Iris pigment epithelial cell (primary cell): ENCODE measurements at places on chromosomes 16 and 17.

GRCh38 chr16:74140557-74140956 lies 156.1 kb upstream of the PSMD7 start:
- no peak for DNase-seq

DNA sequence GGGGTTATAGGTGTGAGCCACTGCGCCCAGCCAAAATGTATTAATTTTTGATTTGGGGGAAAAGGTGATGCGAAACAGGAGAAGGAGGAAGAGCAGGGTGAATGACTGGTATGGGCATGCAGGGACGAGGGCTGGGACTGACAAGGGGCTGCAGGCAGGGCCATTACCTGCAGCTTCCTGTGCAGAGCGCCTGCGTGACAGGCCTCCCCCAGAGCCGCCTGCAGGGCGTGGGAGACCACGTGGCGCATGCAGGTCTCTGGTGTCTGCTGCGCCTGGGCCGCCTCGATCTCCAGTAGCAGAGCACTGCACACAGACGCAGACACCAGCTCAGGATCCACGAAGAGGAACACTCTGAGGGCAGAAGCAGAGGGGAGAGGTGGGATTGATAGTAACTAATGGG lies 32.4 kb downstream of the PIK3R6 start:
- DNase-seq: no peak

GRCh38 chr16:50724306-50724705 lies 17.6 kb upstream of the CYLD start:
- DNase-seq: no peak

GRCh38 chr16:27053996-27054395 lies 12.7 kb upstream of the C16orf82 start:
- DNase-seq: no peak

DNA sequence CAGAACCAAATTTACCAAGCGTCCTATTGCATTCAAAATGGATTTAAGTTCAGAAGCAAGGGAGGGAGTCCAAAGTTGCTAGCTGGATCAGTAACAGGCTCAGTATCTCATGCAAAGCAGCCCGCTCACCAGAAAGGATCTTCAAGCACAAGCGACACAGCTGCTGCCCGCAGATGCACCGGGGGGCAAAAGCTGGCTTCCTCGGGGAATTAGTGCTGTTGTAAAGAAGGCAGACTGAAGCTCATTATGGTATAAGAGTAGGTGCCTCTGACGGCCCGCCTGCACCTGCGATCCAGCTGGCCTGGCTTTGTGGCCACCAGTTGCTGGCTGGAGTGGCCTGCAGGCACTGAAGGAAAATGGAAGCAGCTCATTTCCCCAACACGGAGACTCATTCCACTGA lies 128.4 kb upstream of the RCVRN start:
- DNase-seq: no peak

DNA sequence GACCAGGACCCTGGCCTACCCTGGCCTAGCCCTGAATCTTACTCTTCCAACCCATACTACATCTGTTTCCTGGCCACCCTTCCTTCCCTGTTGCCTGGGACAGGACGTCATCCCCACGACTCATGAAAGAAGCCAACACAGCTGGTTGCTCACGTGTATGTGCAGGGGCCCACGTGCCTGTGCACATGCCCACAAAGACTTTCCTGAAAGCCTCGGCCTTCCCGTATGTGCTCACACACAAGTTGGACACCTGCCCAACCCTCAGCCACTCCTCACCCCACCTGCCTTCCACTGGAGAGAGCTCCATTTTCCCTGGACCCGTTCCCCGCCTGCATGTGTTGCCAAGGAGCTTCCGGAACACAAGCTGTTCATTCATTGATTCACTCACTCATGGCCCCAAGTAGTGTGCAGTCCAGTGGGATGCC lies 7.0 kb downstream of the PLXDC1 start:
- DNase-seq: peak; percentile 69

- DNase-seq: no peak
Observed at GRCh38 chr16:26139091-26139490, 447.3 kb downstream of the HS3ST4 start.

DNA sequence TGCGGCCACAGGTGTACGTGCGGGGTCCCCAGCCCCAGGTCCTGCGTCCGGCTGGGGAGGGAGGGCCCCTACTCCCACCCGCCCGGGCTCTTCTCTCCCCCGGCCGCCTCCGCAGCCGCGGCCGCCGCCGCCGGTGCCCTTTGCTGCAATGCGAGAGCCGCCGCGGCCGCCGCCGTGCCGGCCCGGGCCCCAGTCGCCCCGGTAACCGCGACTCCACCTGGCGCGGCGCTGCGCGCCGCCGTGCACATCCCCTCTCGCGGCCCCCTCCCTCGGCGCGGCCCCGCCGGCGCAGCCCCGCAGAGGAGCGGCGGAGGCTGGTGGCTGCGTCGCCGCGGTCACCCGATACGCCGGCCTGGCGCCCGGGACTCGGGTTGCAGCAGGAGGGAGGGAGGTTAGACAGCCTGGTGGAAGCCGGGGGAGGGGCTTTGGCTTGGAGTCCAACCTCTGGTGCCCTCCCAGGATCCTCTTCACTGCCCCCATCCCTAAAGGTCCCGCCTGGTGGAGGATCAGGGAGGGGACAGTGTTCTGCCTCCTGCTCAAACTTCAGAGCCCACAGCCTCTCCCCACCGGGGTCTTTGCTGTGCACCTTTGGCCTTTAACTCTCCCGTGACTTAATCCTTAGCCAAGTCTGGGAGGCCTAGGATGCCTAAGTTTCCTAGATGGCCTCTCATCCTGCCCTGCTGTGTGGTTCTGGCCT lies 32.9 kb downstream of the SRCIN1 start:
- no peak for DNase-seq

- no peak for DNase-seq
Observed at GRCh38 chr17:38674014-38674748, 576 bp downstream of the EPOP start.

DNA sequence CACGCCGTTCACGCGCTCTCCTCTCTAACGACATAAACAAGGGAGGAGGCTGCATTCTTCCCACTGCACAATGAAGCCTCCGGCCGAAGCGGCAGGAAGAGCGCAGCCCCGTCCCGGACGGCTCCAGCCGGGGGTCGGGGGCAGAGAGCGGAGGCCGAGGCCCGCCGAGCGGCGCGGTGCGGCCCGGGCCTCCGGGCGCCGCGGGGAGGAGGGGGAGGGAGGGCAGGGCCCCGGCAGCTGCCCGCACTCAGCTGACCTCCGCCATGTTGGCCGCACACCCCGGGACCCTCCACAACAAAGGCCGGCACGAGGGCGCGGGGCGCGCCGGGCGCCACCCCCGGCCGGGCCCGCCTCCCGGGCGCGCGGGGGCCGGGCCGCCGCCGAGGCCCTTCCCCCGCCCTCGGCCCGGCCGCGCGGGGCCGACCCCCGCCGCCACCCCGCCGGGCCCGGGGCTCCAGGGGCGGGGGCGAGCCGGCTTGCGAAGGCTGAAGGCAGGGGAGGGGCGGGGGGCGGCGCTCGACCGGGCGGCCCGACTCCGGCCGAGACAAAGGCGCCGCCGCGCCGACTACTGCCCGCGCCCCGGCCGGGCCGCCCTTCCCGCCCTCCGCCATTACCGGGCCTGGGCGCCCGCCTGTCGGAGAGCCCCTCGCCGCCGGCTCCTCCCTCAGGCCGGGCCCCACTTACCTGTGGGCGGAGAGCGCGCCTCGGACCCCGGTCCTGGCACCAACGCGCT lies 527 bp downstream of the SIAH1 start:
- DNase-seq: peak; percentile 47

DNA sequence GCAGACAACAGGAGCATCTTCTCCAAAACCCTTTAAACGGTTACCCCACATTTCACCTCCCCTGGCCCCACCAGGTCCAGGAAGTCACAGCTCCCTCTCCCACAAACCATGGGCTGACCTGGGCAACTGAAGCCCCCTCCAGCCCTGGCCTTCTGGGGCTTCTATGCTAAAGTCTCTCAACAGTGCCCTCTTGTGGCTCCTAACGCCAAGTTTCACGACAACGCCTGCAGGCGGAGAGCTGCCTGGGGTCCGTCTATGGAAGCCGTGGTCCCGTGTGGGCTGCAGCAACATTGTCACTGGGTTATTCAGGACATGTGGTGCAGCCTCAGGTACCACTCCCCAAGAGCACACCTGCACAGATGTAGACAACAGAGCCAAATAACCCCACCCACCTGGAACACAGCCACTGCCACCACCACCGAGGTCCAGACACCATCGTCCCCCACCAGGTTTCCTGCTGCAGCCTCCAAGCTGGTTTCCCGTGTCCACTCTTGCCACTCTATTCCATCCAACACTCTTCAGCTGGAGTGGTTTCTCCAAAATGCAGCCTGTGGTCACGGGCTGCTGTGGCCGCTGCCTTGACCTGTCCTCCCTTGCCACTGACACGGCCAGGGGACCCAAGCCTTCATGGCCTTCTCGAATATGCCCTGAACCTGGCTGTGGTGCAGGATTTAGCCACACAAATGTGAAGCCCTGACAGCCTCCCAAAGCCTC lies 19.1 kb downstream of the C16orf95 start:
- no peak for DNase-seq

DNA sequence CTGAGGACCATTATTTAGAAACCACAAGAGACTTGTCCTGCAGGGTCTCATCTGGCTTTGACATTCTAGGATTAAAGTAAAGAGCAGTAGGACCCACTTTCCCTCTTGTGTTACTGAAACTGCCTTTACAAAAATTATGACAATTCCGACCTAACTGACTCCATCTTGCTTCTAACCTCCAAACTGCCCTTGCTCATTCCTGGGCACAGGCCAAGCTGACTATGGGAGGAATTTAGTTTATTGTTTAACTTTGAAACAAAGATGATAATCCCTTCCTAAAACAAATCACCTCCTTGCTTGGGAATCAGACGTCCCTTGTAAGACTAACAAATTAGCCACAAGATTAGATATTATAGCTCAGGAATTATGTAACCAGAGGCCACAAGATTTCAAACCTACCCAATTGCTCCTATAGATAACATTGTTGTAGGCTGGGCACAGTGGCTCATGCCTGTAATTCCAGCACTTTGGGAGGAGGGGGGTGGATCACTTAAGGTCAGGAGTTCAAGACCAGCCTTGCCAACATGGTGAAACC lies 87.0 kb upstream of the FBXO47 start:
- DNase-seq: no peak

DNA sequence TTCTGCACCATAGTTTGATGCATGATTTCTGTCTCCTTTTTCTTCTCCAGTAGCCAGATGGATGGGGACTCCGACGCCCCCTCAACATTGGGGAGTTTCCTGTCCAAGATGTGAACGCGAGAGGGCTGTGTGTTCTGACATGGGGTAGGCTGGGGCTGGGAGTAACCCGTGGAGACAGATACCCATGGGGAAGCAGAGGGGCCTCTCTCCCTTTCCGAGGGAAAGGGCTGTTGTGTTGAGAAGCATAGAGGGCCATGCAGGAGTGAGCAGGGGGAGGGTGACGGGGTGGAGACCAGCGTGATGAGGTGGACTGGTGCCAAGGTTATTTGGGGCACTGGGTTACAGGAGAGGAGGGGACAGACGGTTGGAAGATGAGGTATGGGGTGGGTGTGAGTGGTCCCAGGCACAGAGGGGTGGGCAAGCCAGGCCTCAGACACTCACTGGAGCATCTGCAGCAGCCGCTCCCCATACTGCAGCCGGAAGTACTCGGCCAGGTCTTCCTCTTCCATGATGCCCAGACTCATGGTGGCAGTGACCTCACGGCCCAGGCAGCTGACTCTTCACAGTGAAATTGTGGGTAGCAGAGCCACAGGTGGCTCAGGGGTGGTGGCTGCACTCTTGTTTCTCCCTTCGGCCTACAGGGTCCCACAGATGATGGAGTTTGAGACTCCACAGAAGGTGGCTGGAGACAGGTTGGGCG lies 400 bp downstream of the CCDC42 start:
- DNase-seq: no peak

GRCh38 chr16:14303182-14303618 lies 232.1 kb downstream of the MRTFB start:
- DNase-seq: peak; percentile 35

- no peak for DNase-seq
Observed at GRCh38 chr17:27644586-27644985, 13.6 kb downstream of the LGALS9 start.

GRCh38 chr16:82195917-82196494 lies 26.0 kb upstream of the MPHOSPH6 start:
- DNase-seq: peak; percentile 61

DNA sequence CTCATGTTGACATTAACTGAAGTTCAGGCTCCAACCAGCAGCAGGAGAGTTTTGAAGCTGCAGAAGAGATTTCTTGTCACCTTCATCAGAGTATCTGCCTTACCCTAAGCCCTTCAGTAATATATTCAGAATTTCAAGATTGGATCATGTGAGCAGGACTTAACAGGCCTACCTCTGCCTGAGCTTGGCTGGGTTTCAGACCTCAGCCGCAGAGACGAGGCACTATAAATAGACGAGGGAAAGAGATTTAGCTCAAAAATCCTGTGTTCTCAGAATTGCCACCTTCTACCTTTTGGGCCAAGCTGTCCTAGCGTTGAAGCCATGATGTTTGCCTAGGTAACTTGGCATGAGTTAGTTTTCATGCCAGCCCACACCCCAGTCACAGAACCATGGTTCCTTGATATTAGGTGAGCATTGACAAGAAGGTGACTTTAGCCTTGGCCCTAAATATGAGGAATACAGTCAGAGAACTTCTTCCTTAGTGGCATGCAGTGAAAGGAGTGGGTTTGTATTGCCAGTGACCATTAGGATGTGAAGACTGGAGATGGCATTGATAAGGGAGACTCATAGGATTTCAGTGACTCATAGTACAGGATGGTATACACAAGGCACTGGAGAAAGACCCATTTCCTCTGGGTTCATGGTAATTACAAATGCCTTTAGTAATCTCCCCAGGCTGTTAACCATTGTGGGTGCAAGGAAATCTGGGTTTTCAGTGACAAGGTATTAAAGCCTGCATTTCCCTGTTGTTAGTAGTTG lies 224.3 kb downstream of the MSI2 start:
- peak; percentile 80 for DNase-seq

GRCh38 chr16:75294773-75295459 lies 43.5 kb upstream of the BCAR1 start:
- DNase-seq: no peak

- DNase-seq: no peak
Observed at GRCh38 chr16:24002619-24003018, 166.8 kb downstream of the PRKCB start.

- no peak for DNase-seq
Observed at GRCh38 chr17:47983492-47984223, 12.7 kb downstream of the CDK5RAP3 start.

DNA sequence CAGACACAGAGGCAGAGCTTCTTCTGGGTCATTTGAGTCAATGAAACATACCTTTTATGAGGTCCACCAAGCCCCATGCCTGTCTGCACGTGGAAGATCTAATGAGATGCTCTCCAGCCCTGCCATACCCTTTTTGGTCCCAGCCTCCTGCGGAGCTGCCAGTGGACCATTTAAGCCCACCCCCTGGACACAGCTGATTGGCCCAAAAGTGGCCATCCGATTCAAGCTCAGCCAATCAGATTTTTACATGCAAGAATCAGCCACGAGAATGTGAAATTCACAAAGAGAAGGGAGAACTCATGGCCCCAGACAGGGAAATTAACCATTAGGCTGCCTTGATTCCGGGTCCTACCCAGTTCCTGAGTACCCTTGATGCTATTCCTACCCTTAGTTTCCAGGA lies 231.0 kb upstream of the EEF2KMT start:
- DNase-seq: no peak
